Right cardiac atrium (tissue), 5 donors: ENCODE measurements at places on chromosomes 2 and 18. TPM values are rescaled to one million over a fixed set of nuclear protein-coding genes. Genes with fewer than 3 reads are reported as not detected.

Gene ERICH2
- total RNA-seq = 2.9 TPM

Gene CYTIP
- 3.8 TPM for total RNA-seq

Gene IRS1
- 15.2 TPM for total RNA-seq

Gene KYNU
- 2.3 TPM for total RNA-seq

Gene AQP12A
- not detected for total RNA-seq

Gene CHRNG
- not detected for total RNA-seq

Gene CHMP1B
- 34.2 TPM for total RNA-seq

- DNase-seq = peak; percentile 82
Measured at GRCh38 chr2:220277445-220277975, 650.1 kb downstream of the SLC4A3 start.

GRCh38 chr2:29607038-29607420 is 314.4 kb downstream of the ALK start:
- no peak for DNase-seq

GRCh38 chr2:236769981-236770671 is 200.5 kb downstream of the ACKR3 start:
- no peak for DNase-seq

GRCh38 chr2:120404941-120405758 is 59.2 kb downstream of the INHBB start:
- no peak for DNase-seq

- DNase-seq = no peak
Measured at GRCh38 chr2:9419541-9419940, 3.8 kb downstream of the ITGB1BP1 start.

GRCh38 chr2:206993964-206994363 is 54.6 kb downstream of the CPO start:
- DNase-seq = no peak

GRCh38 chr2:39107156-39107555 is 13.7 kb downstream of the SOS1 start:
- no peak for DNase-seq

DNA sequence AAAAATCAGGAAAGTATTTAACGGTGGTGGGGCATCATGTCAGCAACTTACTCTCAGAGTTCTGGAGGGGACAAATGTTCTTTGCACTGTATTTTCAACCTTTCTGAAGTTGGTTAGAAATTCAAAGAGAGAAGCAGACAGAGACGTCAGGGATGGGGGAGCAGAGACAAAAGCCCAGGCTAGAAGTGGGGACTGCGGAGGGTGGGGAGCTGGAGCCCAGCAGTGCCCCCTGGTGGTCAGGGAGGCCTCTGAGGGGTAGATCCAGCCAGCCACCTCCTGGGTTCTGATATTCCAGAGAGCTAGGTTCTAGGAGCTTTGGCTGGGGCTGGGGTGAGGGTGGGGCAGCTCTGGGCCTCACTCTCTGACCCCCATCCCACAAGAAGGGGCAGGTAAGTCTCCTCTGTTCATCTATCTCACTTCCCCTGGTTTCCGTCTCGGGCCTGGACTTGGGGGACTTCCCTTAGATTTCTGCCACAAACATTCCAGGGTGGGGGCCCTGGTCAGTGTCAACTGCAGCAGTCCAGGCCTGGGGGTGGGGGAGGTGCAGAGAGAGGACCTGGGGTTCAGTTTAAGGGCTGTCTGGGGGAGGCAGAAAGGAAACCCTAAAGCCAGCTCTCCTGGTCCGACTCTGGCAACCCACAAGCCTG is 8.9 kb downstream of the TNS1 start:
- peak; percentile 75 for DNase-seq

DNA sequence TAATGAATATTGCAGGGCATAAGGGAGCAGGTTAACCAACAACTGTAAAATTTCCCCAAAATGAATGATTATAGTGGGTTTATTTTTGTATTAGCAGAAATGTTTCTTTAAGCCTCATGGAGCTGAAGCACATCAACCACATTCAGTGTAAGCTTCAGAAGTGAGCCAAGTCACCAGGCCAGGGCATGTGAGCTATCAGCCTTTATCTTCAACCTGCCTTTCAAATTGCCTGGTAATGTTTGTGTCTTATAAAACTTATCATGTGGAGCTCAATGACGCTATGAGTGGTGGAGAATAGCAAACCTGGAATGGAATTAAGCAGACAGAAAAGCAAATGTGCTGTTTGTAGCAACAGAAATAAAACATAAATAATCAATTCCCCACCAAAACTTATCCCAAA is 1068.4 kb downstream of the LRP1B start:
- no peak for DNase-seq

DNA sequence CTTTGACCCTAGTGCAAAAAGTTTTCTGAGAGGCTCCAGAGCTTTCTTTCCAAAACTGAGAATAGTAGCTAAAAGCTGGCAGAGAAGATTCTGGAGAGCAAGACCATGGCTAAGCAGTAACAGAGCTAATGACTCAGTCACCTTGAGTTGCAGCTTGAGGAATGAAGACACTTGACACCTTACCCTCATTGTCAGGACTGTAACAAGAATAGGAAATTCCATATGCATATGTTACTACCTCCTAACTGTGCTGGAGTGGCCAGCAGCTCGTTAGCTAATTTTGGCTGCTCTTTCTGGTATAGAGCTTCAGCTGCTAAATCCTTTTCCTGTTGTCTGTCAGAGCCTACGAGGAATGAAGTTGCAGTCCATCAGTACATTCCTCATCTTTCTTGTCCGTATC is 68.6 kb upstream of the LHCGR start:
- DNase-seq = no peak

DNA sequence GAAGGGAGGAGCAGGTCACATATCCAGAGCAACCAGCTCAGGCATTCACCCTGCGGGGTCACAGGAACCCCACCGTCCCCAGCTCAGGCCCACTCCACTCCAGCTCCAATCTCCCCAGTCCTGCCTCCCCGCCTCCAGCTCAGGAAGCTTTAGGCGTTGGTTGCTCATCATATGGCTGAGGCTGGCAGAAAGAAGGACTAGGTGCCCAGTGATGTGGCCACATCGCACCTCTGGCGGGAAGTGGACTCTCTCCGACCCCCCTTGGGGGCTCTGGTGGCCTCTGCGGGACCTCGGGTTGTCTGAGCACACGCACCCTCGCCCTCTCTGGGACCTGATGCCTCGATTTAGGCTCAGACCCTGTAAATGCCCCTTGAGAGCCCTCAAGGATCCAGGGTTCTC is 187.7 kb downstream of the ZFP36L2 start:
- no peak for DNase-seq

GRCh38 chr2:234579231-234579962 is 82.5 kb upstream of the ARL4C start:
- no peak for DNase-seq

DNA sequence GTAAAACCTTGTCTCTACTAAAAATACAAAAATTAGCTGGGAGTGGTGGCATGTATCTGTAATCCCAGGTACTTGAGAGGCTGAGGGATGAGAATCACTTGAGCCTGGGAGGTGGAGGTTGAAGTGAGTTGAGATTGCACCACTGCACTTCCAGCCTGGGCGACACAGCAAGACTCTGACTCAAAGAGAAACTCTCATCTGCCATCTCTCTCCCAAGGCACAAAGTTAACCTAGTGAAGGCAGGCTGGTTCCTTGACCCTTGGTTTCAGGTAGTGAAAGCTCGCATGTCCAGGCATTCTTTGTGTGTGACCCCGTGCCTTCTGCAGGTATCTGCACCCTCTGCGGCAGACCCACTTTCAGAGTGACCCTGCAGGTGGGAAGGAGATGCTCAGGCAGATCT is 100.0 kb downstream of the WDSUB1 start:
- DNase-seq = no peak

GRCh38 chr2:151040039-151040438 is 221.6 kb downstream of the RBM43 start:
- DNase-seq = no peak

GRCh38 chr2:128392207-128392606 is 73.5 kb upstream of the HS6ST1 start:
- no peak for DNase-seq

- DNase-seq = no peak
Measured at GRCh38 chr2:120670771-120671480, 64.7 kb upstream of the GLI2 start.

GRCh38 chr18:72181241-72181764 is 362.8 kb downstream of the CBLN2 start:
- no peak for DNase-seq

DNA sequence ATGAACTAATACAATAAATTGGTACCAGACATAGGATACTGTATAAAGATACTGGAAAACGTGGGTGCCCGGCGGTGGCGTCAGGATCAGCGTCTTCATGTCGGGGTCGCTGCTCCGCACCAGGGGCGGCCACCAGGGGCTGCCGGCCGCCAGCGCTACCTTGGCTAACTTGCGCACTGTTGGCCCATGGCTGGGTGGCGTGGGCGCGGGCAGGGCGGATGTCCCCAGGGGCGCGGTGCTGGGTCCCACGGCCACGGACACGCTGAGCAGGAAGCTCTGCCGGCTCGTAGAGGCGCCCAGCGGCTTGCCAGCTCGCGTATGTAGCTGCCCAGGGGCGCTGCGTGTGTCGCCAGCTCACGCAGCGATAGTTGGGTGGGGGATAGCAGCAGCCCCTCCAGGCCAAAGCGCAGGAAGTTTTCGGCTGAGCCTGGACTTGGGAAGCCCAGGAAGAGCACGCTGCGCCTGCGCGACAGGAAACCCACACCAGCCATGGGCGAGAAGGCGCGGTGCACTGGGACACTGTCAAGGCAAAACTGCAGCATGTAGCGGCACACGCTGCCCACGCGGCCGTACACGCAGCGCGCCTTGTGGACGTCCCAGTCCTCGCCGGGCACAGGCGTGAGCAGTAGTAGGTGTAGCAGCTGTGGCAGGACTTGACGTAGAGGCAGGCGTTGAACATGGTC is 299.9 kb downstream of the CCDC74A start:
- peak; percentile 28 for DNase-seq

DNA sequence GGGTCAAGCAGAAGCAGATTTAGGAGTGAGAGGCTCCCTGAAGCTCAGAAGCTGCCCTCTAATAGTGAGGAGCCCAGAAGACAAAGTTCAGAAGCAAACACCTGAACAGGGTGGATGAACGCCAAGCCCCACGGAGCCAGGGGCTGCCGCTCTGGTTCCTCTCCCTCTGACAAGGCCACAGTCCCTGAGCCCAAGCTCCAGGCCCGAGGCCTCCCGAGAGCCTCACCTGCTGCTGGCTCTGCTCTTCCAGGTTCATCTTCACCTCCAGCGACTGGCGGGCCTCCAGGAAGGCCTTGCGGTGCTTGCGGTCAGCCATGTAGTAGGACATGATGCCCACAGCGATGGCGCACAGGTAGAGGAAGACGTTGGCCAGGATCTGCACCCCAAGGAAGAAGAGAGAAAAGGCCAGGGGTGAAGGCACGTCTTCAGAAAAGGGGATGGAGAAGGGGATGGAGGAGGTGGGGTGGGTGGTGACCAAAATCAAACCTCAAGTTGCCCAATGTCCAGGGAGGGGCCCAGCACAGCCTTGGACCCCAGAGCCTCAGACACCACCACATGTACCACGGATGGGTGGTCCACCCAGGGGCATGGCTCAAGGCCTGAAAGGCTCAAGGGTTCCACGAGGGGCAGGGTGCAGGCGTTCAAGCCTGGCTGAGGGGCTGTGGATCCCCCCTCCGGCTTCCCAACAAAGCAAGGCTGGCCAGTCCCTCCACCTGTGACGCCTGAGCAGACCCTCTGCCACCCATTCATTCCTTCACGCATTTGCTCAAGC is 47.5 kb downstream of the ADCY3 start:
- no peak for DNase-seq

- no peak for DNase-seq
Measured at GRCh38 chr2:68734688-68735525, at the start of gene ARHGAP25. Gene ARHGAP25 (plus strand): TSS chr2:68734811. CDS start chr2:68735200, 389 bp downstream.

DNA sequence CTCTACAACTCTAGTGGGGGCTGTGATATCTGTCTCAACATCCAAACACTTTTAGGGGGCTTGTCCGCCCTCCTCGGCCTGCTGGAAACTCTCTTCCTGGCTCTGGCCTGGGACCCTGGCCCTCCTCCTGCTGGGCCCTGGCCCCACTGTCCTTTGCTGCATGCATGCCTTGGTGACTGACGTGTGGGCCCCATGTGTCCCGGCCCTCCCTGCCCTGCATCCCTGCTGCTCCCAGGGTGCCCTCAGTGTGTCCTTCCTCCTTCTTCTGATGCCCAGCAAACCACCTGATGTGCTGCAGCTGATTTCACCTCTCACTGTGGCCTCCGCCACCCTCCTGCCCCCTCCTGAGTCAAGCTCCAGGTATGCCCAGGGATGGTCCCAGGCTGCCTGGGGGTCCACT is 101.7 kb downstream of the SEPTIN10 start:
- DNase-seq = no peak

DNA sequence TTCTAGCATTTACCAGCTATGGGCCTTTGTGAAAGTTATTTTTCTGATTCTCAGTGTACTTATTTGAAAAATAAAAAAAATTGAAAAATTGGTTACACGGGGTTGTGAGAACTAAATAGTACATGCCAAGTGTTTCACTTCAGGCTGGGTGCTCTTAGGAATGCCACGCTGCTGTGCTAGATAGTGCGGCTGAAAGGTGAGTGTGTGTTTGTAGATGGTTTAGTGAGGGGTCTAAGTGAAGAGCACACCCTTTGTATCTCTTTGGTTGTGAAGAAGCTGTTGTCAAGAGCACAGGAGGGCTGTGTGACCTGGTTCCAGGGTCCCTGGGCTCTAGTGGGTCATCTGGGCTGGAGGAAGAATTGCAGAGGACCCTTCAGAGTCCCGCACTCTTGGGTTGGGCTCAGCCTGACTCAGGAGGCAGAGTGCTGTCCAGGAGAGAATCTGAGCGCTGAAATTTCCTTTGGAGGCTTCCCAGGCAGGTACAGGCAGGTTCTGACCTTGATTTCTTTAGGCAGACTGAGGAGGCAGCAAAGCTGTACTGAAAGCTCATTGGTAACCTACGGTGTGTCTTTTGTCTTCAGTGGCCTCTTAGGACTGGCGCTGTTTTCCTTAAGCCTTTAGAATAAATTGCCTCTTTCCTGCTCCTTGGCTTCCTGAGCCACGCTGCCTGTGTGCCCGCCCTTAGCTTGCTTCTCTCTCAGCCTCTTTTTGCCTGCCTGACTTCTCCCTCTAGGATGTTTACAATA is 44.4 kb downstream of the MAP4K4 start:
- no peak for DNase-seq
